ENCODE measurements at places on chromosomes 11 and 22. TPM values are rescaled to one million over a fixed set of nuclear protein-coding genes. Genes with fewer than 3 reads are reported as not detected.
A peak's percentile ranks its signal among the peaks of the same experiment; 100 is the strongest.

The OR52H1 gene
- total RNA-seq: 0.96 TPM

DNA sequence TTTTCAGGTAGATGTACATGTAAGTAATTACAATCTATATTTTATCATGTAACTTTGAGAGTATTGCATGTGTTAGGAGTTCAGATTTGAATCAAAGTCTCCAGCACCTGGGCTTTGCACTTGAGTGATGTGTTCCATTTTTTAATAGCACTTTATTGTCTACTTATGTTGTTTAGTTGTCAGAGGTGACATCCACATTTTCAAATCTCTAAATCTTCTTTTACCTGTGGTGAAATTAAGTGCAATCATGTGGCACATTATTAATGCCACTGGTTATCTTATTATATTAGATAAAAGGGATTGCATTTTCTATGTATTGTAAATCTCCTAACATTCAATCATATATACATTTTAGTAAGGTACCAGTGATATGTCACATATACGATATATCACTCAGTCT, 333.4 kb downstream of the AASDHPPT start:
- H3K4me1 ChIP-seq: no peaks in the 10 kb centered on the region
- DNase-seq: no peak
- H3K36me3 ChIP-seq: no peaks in the 10 kb centered on the region
- H3K27me3 ChIP-seq: no peaks in the 10 kb centered on the region

The PRRG4 gene
- 2.2 TPM for total RNA-seq

DNA sequence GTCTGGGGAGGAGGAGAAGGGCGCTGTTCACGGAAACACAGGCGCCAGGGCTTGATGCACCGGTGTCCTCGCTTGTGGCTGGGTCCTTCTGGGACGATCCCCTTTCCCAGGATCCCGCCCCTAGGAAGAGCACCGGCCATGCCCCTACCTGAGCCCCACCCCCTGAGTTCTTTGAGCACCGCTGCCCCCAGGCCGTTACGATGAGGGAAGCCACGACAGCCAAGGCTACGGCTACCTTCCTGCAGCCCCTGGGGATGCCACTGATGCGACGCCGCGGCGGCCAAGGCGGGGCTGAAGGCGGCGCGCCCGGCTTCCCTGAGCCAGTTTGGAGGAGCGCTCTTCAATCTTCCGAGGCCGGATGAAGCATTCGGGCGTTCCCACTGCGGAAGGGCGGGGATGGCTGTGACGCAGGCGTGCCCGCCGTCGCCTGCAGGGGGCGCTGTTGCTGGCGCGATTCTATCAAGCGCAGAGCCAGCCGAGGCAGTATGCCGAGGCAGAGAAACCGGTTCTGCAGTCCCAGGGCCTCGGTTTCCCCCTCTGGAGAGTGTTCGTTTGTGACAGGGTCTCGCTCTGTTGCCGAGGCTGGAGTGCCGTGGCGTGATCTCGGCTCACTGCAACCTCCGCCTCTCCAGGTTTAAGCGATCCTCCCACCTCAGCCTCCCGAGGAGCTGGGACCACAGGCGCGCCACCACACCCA, 9.7 kb upstream of the NEFH start:
- peak; percentile 67 for DNase-seq
- no peak overlapping the region for H3K4me3 ChIP-seq
- H3K27me3 ChIP-seq: no peaks in the 10 kb centered on the region
- H3K4me1 ChIP-seq: no peaks in the 10 kb centered on the region
- no peaks in the 10 kb centered on the region for H3K36me3 ChIP-seq

The MMP1 gene
- total RNA-seq: not detected

DNA sequence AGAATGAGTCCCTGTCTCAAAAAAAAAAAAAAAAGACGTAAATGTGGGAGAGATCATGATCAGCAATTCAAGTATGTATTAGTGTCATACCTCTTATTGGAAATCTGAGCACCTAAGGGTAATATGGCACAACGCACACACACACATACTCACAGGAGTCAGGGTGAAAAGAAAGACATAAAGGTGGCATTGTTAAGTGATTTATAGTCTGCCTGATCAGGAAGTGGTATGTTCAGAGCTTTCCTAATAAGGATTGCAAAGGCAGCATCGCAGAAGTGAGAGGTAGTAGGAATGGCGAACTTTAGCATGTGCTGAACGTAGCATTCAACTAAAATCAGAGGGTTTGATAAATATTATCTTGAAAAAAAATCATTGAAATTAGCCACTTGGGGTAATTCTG, 854.3 kb downstream of the METTL15 start:
- no peak overlapping the region for H3K4me3 ChIP-seq
- no peaks in the 10 kb centered on the region for H3K4me1 ChIP-seq
- H3K36me3 ChIP-seq: no peaks in the 10 kb centered on the region
- DNase-seq: no peak

GRCh38 chr22:35971456-35972119, 57.0 kb downstream of the RBFOX2 start:
- no peak for DNase-seq
- no peaks in the 10 kb centered on the region for H3K27me3 ChIP-seq
- peaks cover 23% of the 10 kb centered on the region for H3K4me1 ChIP-seq
- no peak overlapping the region for H3K4me3 ChIP-seq
- peak overlapping the region; percentile 76 for H3K27ac ChIP-seq
